Foreskin fibroblast (primary cell): ENCODE measurements at places on chromosomes 11 and 22.
A peak's percentile ranks its signal among the peaks of the same experiment; 100 is the strongest.

DNA sequence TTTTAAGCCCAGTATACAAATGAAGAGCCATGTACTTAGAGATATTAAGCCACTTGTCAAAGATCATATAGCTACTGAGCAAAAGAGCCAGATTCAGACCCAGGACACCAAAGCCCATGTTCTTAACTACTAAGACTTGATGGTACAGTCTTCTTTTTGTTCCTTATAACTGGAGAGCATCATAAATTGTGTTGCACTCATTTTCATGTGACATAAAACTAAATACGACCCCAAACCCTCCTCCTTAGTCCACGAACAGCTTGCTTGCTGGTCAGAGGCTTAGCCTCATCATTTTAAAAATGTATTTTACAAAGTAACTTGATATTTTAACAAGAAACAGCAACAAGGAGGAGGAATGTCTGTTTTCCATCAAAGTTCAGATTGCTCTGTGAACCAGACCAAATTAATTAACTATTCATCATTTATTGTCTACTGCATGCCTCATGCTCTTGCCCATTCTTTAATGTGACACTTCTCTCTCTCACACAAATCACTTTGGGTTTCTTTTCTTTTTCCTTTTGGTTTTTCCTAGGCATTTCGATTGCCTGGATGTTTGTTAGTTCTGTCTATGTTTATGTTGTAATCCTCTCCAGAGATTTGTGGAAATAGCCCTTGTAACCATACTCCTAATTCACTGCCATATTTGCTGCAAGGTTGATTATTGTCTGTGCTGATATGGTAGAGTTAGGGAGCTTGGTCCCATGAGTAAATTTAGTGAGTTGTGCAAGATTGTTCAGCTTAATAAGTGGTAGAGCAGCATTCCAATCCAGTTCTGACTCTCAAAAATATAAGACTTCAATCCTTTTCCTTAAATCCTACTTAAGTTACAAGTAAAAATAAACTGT is 8.4 kb upstream of the ARHGAP20 start:
- DNase-seq: no peak

DNA sequence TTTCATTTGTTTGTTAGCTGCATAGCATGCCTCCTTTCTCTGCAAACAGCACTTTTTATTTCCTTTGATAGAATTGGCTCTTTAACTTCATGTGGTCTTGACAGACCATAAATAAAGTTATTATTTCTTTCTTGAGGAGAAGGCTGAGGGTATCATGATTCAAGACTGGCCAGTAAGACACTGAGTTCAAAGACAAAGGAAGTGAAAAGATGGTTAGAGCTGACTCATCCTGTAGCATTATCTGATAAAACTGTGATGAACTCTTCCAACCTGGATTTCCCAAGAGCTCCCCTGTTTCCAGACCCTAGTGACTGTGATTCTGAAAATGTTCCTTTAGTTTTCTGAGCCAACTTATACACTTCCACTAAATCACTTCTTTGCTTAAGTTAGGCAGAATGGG is 179.3 kb upstream of the FAT3 start:
- no peak for DNase-seq

DNA sequence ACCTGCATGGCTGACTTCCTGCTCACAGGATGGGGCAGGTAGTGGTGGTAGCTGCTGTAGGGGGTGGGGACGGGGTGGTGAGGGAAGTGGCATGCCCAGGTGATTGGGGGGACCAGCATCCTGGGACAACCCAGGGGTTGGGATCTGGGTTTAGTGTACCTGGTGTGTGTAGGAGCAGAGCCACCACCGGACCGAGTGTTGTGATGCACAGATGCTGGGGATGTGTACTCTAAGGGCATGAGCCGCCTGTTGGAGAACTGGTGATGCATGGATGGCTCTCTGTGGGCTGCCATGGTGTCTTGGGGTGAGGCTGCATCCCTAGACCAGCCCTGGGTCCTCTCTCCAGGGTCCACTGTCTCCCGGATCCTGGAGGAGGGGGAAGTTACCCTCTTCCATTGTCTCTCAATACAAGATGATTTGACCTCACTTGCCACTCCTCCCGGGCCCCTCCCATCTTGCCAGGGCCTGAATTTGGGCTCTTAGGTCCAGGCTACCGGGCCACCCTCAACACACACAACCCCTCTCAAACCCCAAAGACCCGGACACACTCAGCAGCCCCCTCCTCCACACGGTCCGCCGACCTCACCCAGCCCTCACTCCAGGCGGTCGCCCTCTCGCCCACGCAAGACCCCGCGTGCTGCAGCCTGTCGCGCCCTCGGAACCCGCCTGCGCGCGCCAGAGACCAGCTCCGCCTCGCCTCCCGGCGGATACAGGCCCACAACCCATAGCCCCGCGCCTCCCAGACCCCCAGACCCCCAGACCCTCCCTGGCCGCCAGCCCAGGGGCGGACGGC is 619 bp downstream of the LRRC75B start:
- peak; percentile 53 for DNase-seq

DNA sequence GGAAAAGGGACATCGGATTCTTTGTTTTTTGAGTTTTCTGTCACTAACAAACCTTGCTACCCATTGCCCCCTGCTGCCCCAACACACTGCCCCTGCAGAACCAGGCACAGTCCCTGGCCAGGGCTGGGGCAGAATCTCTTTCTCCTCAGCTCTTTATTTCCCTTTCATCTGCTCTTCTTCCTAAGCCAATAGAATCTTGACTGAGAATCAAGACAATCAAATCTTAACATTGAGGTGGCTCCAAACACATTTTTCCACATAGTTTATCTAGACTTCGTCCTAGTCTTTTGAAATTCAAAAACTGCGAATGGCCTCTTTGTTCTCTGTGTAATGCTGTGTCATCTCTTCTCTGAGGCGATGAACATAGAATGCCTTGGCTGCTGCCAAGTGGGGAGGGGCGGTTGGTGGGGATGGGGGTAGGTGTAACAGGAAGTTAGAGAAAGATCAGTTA is 16.1 kb upstream of the NTM start:
- no peak for DNase-seq

DNA sequence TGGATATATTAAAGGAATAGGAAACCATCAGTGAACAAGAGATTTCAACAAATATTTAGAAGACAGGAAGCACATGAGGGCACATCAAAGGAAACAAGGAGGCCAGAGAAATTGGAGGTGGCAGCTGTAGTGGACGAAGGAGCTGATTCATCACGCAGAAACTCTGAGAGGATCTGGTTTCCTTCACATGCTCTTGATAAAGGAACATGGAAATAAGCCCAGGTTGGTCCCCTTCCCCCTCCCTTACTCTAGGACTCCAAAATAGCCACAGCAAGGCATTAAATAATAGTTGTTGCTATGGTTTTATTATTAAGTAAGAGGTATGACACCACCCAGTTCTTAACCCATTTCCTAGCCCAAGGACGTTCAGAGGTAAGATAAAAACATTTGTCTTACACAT is 11.3 kb downstream of the IZUMO1R start:
- DNase-seq: peak; percentile 19

DNA sequence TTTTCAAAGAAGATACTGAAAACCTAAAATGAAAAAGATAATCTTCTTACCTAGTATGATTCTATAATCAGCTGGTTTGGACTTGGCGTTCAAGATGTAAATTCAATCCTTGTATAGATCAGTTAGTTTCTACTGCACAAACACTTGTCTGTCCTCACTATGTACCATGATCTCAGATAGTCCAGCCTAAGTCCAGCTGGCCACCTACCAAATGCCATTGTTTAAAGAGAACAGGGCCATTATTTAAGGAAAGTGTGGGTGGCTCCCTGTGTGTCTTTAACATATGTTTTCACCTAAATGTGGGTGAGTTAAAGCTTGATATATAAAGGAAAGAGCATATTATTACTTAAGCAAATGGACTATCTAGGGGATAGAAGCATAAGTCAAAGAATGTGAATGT is 38.6 kb downstream of the BLID start:
- DNase-seq: peak; percentile 11

DNA sequence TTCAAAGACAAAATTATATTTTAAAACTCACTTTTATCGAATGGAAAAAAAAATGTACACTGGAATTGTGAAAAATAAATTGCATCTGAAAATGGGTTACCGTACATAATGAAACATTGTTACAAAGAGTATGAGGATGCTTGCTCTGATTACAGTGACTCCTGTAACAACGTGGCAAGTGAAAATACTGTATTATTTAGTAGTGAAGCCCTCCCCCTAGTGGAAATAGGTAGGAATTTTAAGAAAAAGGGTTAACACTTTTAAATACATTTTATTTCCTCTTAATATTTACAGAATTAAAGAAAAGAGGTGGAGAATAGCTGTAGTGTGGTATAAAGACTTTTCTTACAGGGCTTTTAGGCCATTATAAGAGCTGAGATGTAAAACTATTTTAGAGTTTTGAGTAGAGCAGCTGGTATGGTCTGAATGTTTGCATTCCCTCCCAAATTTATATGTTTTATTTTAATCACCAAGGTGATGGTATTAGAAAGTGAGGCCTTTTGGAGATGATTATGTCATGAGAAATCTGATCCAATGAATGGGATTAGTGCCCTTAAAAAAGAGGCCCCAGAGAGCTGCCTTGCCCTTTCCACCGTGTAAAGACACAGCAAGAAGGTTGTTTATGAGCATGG is 25.2 kb downstream of the FAM76B start:
- peak; percentile 21 for DNase-seq

- DNase-seq: no peak
Measured at GRCh38 chr11:106875013-106875412, 143.3 kb downstream of the GUCY1A2 start.

GRCh38 chr11:134878785-134879184 is 466.7 kb upstream of the B3GAT1 start:
- no peak for DNase-seq

DNA sequence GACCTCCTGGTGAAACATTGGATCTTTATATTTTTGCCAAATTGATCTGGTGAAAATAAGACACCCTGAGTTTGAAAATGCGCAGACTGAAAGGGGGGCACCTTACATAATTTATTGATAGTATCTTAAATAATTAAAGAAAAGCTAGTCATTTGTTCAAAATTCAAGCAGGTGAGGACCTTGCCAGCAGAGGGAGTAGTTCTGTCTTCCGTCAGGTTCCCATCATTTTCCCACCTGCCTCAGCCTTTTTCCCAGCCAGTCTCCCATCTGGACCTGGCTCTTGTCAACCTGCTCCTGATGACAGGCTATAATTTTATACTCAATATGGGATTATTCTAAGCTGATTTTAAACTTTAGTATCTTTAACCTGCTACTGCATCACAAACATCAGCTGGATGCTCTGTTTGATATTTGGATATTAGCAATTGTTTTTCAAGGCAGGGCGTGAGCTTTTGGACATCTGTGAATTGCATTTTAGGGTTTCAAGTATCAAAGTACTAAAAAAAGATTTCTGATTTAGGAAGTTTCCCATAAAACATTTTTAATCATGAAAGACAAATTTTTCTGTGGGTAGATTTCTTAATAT is 132.0 kb downstream of the ELP4 start:
- DNase-seq: peak; percentile 51

DNA sequence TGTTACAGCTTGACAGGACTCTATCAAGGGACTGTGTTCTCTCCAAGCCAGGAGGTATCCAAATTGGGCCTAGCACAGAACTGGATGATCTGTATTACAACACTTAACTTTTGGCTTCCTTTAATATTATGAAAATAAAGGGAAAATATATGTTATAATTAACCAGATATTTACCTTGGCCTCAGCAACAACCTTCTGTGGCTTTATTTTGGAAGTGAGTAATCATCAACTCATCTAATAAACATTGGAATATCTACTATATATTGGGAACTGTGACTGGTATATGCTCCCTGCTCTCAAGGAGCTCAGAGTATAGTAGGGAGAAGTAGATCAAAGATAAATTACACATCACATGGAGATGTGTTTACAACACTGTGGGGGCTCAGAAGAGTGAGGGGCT is 352.2 kb downstream of the METTL15 start:
- peak; percentile 60 for DNase-seq

- DNase-seq: peak; percentile 63
Measured at GRCh38 chr22:44567846-44568493, 69.9 kb upstream of the RTL6 start.

GRCh38 chr11:131859538-131860210 is 489.3 kb downstream of the NTM start:
- DNase-seq: peak; percentile 82

- DNase-seq: no peak
Measured at GRCh38 chr22:25853501-25854284, 111.7 kb downstream of the MYO18B start.

- DNase-seq: peak; percentile 52
Measured at GRCh38 chr11:1515082-1516060, 28.8 kb upstream of the MOB2 start.

DNA sequence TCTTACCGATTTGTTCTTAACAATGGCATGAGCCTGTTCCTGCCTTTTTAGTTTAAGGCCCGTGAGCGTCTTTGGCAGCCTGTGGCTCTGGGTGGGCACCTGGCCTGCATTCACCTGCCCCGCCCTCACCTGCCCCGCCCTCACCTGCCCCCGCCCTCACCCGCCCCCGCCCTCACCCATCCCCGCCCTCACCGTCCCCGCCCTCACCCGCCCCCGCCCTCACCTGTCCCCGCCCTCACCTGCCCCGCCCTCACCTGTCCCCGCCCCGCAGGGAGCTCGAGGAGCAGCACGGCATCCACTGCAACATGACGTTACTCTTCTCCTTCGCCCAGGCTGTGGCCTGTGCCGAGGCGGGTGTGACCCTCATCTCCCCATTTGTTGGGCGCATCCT is 14.2 kb downstream of the GATD1 start:
- DNase-seq: no peak

- peak; percentile 5 for DNase-seq
Measured at GRCh38 chr22:22144858-22145257, 99.7 kb upstream of the VPREB1 start.

GRCh38 chr11:19918302-19919049 is 205.8 kb downstream of the NAV2 start:
- peak; percentile 30 for DNase-seq

GRCh38 chr11:79033833-79034232 is 407.0 kb downstream of the TENM4 start:
- no peak for DNase-seq

DNA sequence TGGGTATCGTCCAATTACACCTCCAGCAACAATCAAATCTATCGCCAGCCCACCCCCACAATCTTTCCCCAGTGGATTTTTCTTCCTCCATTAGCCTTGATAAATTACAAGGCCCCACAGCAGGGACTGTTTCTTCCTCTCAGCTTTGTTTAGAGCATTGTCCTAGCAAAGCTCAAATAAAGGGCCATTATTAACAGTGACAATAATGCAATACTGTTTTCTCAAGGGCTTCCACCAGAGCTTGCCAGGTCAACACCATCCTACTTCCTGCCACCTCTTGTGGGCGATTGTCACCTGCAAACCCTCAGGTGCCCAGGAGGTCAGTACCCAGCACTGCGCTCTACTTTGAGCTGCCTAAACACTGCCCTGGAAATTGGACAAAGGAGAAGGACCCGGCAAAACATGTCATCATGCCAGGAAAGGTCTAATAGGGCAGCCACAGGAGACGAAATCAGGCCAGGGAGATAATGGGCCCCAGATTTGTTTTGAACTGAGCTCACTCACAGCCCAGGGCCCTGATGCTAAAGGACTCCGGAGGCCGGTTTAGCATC is 95.2 kb downstream of the ABTB2 start:
- DNase-seq: no peak

DNA sequence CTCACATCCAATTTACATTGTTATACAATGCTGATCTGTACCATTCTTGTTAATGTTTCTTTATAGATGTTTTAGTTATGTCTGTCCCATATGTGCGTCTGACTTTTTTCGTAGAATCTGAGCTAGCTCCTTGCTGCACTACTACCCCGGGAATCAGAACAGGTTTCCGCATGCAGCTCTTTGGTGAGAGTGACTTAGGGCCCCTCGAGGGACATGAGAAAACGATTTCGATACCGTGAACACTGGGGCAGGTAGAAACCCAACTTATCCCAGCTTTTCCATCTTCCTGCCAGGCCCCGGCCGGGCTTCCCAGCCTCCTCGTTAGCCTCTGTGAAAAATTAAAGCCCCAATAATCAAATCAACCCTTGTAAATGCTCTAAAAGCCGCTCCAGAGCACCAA is 23.4 kb upstream of the PKNOX2 start:
- no peak for DNase-seq
